Stimulated activated CD4-positive, alpha-beta T cell treated with anti-CD3 and anti-CD28 coated beads, Interleukin-1b, Interleukin-23, amount 100 ng/mL, for 1 hour (primary cell): ENCODE measurements at places on chromosomes 12 and 14.
A peak's percentile ranks its signal among the peaks of the same experiment; 100 is the strongest.

DNA sequence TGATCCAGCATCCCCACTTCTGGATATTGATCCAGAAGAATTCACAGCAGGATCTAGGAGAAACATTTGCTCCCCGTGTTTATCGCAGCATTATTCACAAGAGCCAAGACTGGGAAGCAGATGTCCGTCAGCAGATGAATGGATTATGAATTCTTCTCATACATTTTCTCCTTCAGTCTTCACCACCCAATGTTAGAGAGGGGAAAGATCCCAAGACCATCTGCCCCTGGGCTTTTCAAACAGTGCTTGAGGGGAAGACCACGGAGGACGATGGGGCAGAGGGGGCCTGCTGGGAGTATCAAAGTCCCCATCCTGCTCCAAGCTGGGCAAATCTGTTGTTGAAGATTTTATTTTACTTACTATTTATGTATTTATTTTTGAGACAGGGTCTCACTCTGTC lies 41.1 kb downstream of the SERPINA3 start:
- no peak for DNase-seq

DNA sequence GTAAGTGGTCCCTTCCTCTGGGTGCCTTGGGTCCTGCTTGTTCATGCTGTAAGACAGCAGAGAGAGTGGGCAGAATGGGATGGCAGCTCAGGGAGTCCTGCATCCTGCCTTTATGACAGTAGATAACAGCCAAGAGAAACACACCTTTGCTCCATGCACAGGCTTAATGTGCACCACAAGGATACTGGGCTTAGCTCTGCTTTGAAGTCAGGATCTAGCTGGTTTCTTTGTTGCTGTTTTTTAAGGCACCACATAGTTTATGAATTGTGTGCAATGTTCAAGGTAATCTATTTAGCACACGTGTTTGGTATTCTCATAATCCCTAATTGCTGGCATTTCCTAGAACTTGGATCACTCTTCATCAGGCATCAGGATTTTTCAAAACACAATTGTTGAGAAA lies 239.5 kb upstream of the DCN start:
- no peak for DNase-seq

- no peak for DNase-seq
Measured at GRCh38 chr14:88196116-88196890, 126.8 kb downstream of the KCNK10 start.

DNA sequence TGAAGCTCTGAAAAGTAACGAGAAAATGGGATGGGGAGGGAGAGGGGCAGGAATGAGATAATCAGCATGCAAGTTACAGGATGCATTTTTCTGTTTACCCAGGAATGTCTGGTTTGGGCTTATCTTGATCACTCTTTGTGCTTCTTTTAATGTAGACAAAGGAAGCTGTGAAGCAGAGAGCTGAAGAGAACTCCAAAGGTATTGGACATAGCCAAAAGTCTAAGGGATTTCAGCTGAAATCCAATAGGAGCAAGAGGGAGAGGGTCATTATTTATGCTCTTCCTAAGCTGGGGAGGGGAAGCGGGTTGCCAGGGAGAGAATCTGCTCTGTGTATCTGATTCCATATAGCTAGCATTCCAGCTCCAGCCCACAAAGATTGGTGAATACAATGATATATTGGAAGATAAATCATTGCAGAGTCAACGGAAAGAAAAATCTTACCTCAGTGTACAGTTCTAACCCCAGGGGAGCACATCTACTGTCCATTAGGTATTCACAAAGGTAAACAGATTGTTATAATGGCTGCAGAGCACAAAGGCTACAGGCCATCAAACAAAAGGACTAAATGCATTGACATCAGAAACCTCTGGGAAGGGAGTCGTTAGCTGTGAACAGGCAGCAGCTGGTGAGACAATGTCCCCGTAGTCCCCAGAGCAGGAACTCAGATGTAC lies 61.0 kb upstream of the PELI2 start:
- no peak for DNase-seq

DNA sequence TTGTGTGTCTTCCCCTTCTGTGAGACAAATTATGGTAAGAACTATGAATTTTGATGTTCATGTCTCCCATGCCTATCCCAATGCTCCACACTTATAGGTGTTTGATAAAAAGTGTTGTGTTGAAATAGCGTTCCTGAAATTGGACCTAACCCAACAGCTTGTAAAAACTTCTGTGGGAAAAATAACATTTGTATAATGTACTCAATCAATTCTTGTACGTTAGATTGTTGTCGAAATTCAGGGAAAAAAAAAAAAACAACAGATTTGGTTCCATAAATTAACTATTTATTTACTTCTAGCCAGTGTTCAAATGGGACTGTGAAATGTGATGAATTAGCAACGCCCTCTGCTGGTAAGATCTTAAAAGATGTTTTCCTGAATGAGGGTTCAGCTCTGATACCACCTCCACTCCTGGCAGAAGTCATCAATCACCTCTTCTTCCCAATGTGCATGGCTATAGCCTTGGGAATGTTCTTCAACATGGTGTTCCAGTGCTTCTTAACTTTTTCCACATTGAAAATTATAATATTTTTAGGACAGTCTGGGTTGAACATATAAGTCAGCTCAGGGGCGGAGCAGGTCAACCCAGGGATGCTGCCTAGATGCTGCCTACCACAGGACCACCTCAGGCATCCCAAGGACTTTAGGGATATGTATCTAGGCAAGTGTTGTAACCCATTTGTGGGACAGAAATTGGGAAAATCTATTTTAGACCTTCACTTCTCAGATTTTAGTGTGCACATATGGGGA lies 170.6 kb downstream of the OTOGL start:
- no peak for DNase-seq

DNA sequence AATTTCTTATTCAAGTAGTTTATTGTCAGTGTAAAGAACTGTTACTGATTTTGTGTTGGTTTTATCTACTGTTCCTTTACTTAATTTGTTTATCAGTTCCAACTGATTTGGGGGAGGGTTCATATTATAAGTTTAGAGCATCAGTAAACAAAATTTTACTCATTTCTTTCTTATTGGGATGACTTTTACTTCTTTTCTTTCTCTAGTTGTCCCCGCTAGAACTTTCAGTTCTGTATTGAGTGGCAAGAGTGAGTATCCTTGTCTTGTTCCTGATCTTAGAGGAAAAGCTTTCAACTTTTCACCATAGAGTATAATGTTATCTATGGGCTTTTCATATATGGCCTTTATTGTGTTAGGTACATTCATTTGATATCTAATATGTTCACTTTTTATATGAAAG lies 584.1 kb downstream of the LRFN5 start:
- no peak for DNase-seq

GRCh38 chr12:131833896-131834641 lies 5.9 kb downstream of the MMP17 start:
- no peak for DNase-seq

DNA sequence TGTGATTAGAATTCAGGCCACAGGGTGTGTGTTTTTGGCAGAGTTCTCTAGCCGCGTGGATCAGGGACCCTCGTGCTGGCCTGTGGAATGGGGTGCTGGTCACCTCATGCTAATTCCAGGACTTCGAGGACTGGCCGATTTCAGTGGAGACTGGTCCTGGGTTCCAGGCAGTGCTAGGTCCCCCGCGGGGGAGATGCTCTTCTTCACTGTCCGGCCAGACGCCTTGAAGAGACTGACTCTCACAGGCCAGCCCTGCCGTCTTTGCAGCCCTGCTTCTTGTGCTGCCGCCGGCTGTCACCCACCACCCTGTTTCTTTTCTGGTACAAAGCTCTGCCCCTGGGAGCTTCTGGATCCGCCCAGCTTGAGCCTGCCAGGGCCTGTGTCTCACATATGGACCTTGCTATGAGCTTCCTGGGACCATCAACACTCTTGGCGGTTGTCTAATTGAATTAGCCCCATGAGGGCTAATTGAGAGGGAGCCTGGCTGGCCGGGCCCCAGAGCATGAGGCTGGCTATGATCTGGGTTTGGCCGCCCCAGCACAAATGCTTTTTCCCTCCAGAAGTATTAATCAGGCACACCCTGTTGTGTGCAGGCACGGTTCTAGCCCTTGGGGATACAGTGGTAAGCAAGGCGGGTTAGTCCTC lies 8.2 kb downstream of the MLXIP start:
- DNase-seq: no peak

DNA sequence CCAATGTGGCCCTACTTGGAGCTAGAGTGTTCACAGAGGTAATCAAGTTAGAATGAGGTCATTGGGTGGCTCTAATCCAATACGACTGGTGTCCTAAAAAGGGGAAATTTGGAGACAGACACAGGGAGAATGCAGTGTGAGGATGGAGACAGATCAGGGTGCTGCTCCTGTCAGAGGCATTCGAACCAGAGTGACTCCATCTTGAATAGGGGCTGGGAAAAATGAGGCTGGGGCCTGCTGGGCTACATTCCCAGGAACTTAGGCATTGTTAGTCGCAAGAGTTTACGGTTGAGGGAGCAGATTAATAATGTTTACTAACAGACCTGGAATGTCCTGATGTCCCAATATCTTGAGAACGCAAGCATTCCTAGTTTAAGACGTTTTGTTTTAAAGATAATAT lies 20.2 kb downstream of the TNFAIP2 start:
- no peak for DNase-seq

GRCh38 chr12:123937707-123938591 lies 34.7 kb downstream of the CCDC92 start:
- peak; percentile 14 for DNase-seq

GRCh38 chr14:89654998-89655397 lies 238.0 kb upstream of the FOXN3 start:
- no peak for DNase-seq

DNA sequence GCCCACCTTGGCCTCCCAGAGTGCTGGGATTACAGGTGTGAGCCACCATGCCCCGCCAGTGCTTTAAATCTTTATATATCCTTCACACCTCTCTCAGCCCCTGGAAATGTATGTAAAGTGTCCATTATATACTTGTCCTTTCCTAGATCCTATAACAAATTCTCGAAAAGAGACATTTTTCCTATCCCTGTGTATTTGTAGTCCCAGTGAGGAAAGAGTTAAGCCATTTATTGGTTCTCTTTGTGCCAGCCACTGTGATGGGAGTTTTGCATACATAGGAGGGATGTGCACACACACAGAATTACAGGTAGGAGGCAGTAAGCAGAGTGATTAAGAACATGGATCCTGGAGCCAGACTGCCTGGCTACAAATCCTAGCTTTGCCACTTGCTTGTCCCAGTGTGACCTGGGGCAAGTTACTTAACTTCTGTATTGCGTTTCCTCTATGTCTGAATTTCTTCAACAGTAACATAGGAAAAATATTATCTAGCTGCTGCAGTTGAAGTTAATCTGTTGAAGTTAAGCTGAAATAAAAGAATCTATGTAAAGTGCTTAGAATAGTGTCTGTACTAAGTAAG lies 2.1 kb upstream of the RABGGTA start:
- DNase-seq: no peak

DNA sequence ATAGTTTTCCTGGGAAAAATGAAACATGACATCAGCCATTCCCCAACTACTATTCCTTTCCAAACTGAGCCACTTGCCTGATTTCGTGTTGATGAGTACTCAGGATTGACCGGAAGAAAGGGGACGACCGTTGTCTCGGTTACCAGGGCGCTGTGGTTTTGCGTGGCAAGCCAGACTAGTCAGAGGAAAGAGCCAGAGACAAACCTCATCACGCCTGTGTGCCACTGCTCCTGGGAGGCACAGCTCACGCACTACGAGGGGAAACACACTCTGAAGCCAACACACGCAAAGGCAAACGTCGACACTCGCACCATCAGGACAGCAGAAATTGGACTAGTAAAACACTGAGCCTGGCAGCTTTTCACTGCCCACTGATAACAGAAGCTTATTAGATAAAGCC lies 35.0 kb downstream of the GIT2 start:
- no peak for DNase-seq

DNA sequence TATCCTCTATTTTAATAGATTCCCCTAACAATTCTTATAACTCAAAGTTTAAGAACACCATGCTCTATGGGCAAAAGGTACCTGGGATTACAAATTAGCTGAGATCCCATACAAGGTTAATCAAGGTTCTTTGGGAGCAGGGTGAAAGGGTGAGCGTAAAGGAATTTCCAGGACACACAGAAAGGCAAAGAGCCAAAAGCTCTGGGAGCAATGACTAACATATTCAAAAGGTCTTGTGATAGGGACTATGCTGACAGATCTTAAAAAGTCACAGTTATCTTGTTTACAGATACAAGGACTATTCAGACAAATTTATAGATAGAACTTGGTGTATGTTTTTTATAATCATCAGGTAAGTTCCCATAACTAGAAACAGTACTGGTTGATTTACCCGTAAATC lies 19.5 kb upstream of the PPFIBP1 start:
- no peak for DNase-seq

DNA sequence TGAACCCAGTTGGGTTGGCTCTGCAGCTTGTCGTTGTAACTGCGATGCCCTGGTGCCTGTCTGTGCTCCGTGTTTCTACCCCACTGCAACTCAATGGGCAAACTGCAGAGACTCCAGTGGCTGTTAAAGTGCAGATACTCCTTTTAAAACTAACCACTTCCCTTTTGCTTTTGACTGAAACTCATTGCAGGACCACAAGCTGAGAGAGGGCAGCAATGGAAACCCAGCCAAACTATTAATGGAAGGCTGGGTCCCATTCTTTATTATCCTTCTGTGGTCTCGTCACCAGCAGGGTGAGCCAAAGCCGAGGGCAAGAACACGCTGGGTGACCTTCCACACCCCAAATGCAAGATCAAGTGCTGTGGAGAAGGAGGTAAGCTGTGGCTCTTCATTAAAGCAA lies 910.4 kb downstream of the VRK1 start:
- DNase-seq: no peak

DNA sequence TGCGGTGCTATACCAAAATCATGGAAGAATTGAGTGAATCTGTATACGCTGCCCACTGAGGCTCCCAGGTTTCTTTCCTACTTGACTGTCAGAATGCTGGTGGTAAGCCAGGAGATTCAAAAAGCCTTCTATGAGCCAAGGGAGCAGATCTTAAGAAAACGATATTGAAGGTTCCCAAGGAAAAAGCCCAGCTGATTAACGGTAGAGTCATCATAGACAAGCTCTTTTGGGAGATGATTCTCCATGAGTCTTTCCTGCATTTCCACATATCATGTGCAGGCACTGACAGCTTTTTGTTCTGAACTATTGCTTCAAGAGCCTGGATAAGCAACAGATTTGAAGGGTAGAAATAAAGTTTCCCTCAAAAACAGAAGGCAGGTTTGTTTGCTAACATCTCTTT lies 17.5 kb downstream of the SLC35F4 start:
- no peak for DNase-seq

GRCh38 chr12:133202493-133203343 lies 21.4 kb downstream of the ZNF268 start:
- DNase-seq: no peak

DNA sequence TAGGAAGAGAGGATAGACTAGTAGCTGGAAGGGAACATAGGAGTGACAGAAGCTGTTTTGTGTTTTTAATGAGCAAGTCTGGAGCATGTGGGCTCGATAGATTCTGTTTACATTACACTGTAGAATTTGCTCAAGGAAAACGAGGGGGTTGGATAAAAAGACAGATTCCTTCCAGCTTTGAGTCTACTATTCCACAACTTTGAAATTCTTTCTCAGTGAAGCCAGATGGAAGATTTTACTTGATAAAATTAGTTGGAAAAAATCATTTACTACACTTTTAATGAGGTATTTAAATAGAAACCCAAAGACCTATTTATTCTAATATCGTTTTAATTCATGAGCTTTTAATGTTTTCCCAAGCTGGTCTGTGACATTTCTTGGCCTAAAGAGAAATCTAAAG lies 19.5 kb upstream of the EPS8 start:
- DNase-seq: no peak
